Foreskin keratinocyte (primary cell): ENCODE measurements at places on chromosomes 4 and X. TPM values are rescaled to one million over a fixed set of nuclear protein-coding genes. Genes with fewer than 3 reads are reported as not detected.

DNA sequence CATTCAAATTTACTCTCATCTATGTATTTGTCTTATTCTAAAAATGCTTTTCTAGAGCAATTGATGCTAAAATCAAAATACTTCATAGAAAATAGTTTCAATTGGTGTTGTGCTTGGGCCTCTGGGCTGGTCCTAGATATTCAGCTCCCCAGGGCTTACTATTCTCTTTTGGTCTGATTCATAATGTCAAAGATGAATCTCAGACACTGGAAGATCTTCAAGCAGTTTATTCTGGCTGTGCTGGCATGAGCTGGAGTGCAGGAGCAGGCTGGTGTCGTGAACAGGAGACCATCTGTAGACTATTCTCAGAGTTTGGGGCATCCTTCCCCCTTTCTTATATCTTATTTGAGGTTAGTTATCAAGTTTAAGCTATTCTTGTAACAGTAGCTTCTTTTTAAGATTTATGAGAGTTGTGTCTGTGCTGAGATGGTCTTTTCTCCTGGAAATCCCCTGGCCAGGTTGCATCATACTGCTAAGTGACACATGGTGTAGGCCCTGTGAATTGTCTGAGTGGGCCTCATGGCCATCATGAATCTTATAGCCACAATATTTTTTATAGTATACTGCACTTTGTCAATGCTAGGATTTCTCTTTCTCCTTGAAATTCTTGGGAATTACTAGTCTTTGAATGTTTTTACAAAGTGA lies 1624.0 kb upstream of the IGFBP7 start:
- DNase-seq, result no peak

GRCh38 chrX:25755194-25755593 lies 382.9 kb upstream of the MAGEB18 start:
- no peak for DNase-seq

Gene DNASE1L1
- total RNA-seq, result 22.3 and 26.9 TPM in 2 replicates

Gene SLC25A53
- 2.0 and 2.3 TPM in 2 replicates for total RNA-seq

DNA sequence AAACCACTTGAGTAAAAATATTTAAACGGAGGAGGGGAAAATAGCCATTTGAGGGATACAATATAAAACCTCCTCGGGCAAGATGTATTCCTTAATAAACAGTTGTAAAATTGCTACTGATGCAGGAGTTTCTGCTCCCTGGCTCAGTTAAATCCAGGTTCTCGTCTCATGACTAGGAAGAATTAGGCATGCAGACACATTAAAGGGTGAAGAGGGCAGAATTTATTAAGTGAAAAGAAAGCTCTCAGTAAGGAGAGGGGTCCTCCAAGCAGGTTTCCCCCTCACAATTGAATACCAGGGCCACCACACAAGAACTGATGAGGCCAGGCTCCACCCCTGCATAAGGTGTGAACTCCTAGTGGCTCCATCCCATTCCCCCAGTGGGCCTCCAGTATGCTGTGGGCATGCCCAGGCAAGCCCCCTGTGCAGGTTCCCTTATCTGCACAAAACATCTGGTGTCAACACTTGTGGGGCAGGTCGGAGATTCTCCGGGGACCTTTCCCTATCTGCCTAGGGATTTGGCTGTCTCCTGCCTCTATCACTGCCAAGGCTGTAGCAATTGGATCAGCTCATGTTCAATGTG lies 80.4 kb downstream of the HS6ST2 start:
- DNase-seq, result no peak

Gene ANTXR2
- total RNA-seq, result 161 and 169 TPM in 2 replicates
